ENCODE measurements at places on chromosomes 16 and 17. TPM values are rescaled to one million over a fixed set of nuclear protein-coding genes. Genes with fewer than 3 reads are reported as not detected.

DNA sequence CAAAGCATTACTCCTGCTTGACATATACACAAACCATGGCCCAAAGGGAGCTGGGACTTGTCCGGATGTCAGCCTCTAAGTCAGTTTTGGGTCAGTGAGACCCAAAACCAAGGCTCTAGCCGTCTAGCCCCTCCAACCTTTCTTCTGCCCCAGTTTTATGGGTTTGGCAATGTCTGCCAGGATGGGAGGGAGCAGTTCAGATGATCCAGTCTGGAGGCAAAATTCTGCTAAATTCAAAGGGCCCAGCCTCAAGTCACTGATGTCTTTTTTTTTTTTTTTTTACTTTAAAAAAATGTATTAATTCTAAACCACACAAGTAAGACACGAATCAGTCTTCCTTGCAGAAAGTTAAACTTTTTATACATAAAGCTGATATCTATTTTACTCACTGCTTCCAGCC is 8.6 kb downstream of the NLRC5 start:
- H3K27me3 ChIP-seq: no peaks in the 10 kb centered on the region
- DNase-seq: no peak
- H3K36me3 ChIP-seq: peaks cover 15% of the 10 kb centered on the region
- H3K4me3 ChIP-seq: peak overlapping the region; percentile 5
- H3K4me1 ChIP-seq: peaks cover 94% of the 10 kb centered on the region
- H3K27ac ChIP-seq: no peak overlapping the region

- no peaks in the 10 kb centered on the region for H3K27me3 ChIP-seq
- H3K4me3 ChIP-seq: peak overlapping the region; percentile 66
- no peak for DNase-seq
- peak overlapping the region; percentile 71 for H3K27ac ChIP-seq
- H3K4me1 ChIP-seq: peaks cover 100% of the 10 kb centered on the region
Measured at GRCh38 chr17:77444628-77444983, 303.8 kb downstream of the SEC14L1 start.

- no peaks in the 10 kb centered on the region for H3K27me3 ChIP-seq
- DNase-seq: no peak
- H3K27ac ChIP-seq: no peak overlapping the region
- peaks cover 51% of the 10 kb centered on the region for H3K36me3 ChIP-seq
Measured at GRCh38 chr16:70779361-70779760, 21.6 kb downstream of the VAC14 start.

GRCh38 chr17:57986841-57987580 is 1.0 kb downstream of the VEZF1 start:
- peak overlapping the region; percentile 67 for H3K4me3 ChIP-seq
- peak overlapping the region; percentile 47 for H3K27ac ChIP-seq
- peak; percentile 20 for DNase-seq
- H3K27me3 ChIP-seq: no peaks in the 10 kb centered on the region
- peaks cover 51% of the 10 kb centered on the region for H3K4me1 ChIP-seq

DNA sequence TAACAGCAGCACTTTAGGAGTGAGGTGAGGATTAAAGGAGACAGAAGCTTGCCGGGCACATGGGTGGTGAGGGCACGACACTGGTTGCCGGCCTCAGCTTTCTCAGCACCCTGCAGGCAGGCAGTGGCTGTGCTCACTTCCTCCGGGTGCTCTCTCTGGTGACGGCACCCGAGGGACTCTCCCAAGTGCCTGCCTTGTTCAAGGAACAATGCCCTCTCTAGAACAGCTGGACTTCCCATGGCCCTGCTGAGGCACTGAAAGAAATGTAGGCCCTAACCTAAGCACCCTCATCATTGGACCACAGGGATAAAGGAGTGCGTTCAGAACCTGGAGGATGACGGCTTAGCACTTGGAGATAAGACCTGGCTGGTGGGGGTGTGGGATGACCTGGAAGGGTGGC is 72.7 kb downstream of the N4BP1 start:
- peaks cover 8% of the 10 kb centered on the region for H3K36me3 ChIP-seq
- H3K4me1 ChIP-seq: peaks cover 12% of the 10 kb centered on the region
- H3K4me3 ChIP-seq: no peak overlapping the region
- no peak overlapping the region for H3K27ac ChIP-seq

ANKRD13B gene
- polyA plus RNA-seq: 0.35 TPM

STH gene
- not detected for polyA plus RNA-seq
